ENCODE measurements at places on chromosomes 11 and 22.

DNA sequence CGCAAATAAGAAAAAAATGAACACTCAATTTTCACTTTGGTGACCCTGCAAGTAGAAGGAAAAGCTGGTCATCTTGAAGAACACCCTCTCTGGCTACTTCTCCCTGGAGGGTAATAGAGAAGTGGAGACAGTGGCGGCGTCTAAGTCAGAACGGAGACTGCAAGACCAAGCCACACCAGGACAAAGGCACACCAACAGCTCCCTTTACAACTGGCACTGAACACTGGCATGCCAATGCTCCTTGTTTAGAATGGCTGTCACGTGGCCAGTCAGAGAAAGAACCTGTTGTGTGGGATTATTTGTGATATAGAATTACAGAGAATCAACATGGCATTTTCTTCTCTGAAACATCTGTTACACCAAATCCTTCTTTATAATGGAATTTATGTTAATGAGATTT is 61.3 kb upstream of the YPEL1 start:
- no peak for DNase-seq

DNA sequence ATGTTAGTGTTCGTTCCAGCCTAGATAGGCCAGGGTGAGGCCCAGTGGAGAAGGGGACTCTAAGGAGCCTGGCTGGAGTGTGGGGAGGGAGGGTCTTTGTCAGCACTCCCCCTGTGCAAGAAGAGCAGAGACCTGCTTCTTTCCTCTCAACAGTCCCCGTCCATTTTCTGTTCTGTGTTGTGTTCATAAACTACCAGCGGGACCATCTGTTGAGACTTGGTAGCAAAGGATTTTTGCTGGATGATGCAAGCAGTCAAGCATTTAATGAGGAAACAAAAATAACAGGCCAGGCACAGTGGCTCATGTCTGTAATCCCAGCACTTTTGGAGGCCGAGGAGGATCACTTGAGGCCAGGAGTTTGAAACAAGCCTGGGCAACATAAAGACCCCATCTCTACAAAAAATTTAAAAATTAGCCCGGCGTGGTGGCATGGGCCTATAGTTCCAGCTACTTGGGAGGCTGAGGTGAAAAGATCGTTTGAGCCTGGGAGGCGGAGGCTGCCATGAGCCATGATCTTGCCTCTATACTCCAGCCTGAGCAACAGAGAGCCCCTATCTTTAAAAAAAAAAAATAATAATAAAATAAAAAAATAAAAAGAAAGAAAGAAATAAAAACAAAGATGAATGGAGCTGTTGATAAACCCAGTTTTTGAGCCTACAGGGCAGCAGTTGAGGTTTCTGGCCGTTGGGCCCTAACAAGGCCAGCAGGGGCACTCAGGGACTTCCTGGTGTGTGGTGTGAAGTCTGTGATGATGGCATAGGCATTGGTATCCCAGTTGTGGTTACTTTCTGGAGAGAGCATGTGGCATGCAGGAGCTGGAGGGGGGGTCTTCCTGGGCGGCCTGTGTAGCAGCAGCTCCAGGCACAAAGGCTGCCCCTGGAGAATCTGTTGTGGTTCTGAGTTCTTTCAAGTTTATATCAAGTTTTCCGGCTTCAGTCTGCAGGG is 1.7 kb upstream of the TXNRD2 start:
- DNase-seq, result peak; percentile 72

DNA sequence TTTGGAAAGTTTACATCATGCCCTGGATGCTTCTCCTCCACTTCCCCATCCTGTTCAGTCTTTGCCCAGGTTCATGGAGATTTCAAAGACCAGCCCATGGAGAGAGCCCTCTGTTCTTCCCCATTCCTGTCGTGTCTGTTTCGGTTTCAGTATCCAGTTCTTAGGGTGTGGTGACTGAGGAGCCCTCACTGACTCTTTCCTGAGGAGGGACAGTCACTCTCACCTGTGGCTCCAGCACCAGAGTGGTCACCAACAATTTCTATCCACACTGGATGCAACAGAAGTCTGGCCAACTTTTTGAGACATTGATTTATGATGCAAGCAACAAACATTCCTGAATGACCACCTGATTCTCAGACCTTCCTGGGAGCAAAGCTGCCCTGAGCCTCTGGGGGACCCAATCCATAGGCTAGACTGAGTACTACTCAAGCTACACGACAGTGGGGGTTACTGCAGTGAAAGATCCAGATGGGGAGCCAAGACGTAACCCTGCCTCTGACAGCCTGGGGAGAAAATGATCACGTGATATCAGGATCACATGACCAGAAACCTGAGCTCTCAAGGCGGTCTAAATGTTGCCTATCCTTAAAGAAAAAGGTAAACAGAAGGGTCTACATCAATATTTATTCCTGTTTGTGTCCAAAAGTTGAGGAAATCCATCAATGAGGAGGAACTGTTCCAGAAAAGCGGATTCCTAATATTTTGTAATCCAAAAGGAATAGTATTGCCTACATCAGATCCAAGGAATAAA is 76.2 kb upstream of the VPREB1 start:
- peak; percentile 21 for DNase-seq

DNA sequence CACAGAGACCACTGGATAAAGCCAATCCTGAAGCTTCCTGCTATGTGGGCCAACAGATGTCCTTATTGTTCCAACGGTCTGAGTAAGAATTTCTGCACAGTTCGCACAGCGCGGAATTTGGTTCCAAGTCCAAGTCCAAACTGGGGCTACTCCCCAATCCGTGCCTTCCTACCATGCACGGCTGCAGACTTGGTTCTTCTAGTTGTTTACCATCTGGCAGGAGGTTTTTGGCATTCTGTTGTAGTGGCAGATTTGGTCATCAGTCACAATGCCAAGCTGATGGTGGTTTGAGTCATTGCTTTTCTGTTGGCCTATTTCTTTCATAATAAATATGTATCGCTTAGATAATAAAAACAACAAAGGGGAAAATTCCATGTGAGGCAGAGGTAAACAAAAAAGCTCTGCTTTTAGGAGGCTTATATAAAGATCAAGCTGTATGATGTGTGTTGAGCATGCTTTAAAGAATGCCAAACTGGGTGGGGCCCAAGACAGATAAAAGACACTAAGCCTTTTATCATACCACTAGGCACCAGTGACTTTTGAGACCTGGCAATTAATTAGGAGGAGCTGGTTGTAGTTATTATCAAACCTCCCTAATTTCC is 52.5 kb upstream of the SYN3 start:
- no peak for DNase-seq

DNA sequence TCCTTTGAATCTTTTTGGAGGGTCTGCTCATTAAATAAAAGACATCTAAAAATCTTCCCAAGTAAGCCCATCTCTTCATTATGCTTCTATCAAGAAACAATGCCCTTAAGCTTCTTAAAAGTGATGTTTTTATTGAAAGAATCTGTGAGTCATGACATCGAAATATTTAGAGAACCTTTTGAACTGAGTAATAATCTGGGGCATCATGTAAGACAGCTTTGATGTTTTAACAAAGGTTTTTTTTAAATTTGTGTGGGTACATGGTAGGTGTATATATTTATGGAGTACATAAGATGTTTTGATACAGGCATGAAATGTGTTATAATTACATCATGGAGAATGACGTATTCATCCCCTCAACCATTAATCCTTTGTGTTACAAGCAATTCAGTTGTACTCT is 46.8 kb downstream of the PLAAT5 start:
- no peak for DNase-seq

- DNase-seq, result no peak
These were observed 21.3 kb upstream of the CWF19L2 start for GRCh38 chr11:107478922-107479321.

- peak; percentile 80 for DNase-seq
These were observed 258.5 kb downstream of the FAM76B start for GRCh38 chr11:95531116-95531515.

- DNase-seq, result no peak
These were observed 186.1 kb downstream of the TBC1D22A start for GRCh38 chr22:46948411-46949144.

DNA sequence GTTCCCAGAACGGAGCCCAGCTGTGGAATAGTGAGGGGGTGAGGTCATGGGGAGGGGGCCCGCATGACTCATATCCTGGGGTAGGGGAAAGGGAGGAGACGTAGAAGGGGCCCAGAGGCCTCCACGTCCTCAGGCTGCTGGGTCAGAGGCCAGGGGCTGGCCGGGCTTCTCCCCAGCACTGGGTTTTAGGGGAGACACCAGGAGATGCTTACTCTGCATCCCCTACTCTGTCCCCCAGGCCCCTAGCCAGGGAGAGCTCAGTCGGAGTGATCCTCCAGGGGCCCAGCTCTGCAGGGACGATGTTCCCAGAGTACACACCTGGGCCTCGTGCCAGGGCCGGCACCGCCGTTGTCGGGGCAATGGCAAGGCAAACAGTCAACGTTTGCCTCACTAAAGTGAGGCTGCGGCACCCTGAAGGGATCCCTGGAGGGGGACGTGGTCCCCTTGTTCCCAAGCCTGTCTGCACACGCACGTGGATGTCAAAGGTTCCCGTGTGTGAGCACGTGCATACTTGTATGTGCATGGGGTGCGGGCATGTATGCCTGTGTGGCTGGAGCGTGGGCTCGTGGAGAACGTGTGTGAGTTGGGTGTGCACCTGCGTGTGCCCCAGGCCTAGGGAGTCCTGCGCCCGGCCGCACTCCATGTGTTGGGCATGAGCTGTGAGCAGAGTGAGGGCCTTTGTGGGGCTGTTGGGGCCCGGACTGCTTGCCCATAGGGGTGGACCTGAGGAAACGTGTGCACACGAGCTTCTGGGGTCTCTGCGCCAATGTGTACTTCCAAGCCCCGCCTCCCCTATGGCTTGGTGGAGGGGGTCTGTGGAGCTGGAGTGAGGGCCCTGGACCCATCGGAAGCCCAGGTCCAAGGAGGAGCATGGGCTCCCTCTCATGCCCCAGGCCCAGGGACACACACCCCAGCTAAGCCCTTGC is 14.2 kb downstream of the PRR33 start:
- no peak for DNase-seq

DNA sequence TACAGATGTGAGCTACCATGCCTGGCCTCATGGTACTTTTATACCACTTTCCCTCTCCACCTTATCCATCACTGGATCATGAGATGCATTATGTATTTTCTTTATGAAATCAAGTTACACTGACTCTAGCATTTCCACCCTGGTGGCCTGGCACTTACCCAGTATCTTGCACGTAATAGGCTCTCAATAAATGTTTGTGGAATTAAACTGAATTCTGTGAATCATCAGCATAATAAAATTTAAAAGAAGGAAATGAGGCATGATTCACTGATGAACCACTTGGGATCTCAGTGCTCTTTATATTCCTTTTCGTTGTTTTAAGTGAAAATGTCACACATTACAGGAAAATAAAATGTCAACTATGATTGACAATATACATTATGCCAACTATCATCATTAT is 25.1 kb downstream of the ADM start:
- DNase-seq, result no peak

DNA sequence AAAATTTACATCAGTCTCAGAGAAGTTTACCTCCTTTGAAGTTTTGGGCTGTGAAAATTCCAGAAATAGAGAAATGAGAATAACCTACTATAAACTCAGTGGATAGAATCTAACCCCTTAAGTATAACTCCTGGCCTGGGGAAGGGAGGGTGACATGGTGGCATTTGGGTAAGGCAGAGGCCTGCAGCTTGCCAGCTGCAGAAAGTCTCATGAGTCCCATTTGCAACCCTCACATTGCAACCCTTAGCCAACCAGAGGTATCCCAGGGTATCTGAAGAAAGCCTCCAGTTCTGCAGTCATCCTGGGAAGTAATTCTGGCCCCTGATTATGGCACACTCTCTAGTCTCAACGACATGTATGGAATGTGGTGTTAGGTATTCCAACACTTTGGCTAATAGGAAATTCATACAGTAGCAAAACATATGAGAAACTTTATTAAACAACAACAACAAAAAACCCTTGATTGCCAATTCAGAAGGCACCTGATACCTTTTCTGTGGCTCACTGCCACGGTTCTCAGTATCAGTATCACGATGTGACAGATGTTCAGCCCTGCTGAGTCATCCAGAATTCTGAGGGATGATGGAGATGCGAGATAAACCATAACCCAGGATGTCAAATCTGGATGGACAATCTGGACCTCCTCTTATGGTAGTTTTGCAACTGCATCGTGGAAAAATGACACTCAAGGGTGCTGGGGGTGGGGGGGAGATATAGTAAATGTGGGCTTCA is 743.4 kb downstream of the NELL1 start:
- no peak for DNase-seq

DNA sequence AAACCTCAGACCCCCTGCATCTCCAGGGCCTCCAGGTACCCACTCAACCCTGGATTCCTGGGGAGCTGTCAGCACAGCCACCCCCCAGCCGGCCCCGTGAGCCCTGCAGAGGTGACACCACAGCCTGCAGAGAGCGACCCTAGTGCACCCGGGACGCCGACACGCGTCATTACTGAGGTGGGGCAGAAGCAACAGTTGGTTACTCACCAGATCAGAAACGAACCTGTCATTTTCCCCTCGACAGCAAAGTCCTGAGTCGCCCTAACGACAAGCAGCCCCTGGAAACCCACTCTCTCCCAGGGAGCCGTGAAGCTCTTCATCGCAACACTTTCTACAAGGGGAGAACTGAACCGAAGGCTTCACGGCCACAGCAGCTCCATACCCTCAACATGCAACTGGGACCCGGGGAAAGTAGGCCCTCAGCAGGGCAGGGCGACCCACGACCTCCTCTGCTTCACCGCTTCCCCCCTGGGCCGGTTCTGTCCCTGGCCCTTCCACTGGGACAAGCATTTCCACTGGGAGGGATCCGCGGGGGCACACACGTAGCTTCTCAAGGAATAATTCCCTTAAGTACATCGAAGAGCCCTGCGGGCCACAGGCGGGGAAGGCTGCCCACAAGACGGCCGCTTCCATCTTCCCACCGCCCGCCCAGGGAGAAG is 1.6 kb downstream of the BRD1 start:
- no peak for DNase-seq

DNA sequence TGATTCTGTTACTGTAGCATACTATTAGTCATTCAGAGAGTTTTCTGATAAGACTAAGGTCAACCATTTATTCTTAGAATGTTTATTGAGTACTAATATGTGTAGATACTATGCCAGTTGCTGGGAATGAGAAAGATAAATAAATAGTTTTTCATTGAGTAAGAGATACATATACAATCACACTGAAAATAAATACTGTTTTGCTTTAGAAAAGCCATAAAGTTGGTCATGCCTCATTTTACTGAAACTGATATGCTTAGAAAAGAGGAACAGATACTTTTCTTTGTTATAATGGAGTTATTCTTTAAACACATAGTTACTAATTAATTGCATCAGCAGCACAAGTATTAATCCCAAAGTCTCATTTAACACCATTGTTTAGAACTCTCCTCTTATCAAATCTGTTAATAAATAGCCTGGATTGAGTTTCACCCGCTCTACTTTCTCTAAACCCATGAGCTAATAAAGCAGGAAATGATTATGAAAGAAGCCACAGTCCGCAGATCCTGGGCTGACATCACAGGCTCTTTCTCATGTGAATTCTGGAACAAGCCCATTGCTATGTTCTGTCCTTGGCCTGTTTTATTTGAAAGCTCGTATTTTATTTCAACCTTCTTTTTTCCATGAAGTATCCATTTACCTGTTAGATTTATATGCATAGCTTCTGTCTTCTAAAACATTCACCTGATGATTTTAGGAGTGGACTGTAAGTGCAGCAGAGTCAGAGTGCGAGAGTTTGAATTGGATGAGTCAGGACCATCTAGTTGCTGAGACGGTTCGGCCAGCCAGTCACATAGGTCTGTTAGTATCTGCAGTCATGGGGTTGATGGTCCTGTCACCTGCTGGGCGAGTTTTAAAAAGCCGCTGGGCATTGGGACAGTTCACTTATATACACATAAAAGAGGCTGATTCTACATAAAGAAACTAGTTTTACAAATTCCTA is 35.5 kb downstream of the PIWIL4 start:
- DNase-seq, result peak; percentile 63

Data from HL-60 (cell line).